Left lobe of liver (tissue), 2 donors: ENCODE measurements at places on chromosomes 6 and 20. TPM values are rescaled to one million over a fixed set of nuclear protein-coding genes. Genes with fewer than 3 reads are reported as not detected.

Gene MRAP2
- 0.13 TPM for total RNA-seq

GRCh38 chr20:3101737-3102574 lies 17.4 kb upstream of the AVP start:
- no peak for DNase-seq

- DNase-seq: no peak
Observed at GRCh38 chr20:22540832-22541231, 43.5 kb downstream of the FOXA2 start.

- no peak for DNase-seq
Observed at GRCh38 chr6:44224029-44224964, 902 bp downstream of the SLC29A1 start.

DNA sequence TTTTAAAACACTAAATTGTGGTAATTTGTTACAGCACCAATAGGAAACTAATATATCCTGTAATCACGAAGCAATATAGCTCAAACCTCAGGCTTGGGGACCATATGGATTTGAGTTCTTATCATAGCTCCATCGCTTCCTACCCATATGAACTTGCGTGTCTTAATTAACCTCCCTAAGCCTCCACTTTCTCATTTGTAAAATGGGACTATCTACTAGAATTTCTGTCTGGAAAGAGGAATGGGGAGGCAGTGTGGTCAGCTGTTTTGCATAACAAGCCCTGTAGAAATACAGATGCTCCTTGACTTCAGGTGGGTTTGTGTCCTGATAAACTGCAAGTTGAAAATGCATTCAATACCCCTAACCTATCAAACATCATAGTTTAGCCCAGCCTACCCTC lies 17.1 kb downstream of the HLA-DOB start:
- no peak for DNase-seq

DNA sequence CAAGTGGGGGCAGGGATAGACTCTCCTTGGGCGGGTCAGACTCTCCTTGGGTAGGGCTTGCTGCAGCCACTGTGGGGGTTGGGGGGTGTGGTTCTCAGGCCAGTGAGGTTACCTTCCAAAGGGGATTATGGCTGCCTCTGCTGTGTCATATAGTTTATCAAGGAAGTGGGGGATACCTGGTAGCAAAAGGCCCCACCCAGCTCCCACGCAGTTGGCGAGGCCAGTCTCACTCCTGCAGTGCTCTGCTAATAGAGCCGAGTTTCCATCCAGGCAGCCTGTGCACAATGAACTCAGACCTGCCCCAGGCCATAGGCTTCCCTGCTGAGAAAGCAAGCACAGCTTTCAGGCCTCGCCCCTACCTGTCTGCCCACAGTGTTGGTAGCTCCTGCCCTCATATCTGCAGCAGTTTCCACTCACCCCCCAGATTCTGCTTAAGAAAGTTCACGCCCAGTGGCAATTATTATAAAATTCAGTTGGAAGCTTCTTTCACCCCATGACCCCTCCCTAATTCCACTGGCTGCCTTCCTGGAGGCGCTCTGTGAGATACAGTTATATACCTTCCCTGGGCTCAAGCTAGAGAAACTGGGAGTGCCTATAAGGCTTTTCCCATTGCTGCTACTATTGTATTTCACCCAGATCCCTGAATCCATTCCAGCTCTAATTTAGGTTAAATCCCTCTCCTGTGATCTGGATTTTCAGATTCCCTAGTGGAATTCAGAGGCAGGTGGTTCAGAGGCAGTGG lies 56.1 kb downstream of the HDDC2 start:
- DNase-seq: no peak

DNA sequence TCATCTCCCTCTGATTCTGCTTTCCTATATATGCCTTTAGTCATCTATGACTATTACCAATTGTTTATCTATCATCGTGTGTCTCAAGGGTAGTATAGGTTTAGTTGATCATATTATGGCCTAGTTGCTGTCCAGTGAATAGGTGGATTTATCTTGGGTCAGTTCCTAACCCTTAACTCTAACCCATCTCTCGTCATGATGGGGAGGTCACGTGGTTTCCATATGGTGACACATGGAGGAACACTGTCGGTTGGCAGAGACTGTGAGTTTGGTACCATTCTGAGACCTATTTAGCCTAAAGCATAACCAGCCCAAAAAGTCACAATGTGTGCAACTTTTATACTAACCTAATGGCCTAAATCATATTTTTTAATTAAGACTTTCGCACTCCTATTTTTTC lies 103.5 kb downstream of the SAMD5 start:
- no peak for DNase-seq

Gene TUBB2B
- total RNA-seq: 2.1 TPM
